CD14-positive monocyte (primary cell): ENCODE measurements at places on chromosomes 3 and 15.

DNA sequence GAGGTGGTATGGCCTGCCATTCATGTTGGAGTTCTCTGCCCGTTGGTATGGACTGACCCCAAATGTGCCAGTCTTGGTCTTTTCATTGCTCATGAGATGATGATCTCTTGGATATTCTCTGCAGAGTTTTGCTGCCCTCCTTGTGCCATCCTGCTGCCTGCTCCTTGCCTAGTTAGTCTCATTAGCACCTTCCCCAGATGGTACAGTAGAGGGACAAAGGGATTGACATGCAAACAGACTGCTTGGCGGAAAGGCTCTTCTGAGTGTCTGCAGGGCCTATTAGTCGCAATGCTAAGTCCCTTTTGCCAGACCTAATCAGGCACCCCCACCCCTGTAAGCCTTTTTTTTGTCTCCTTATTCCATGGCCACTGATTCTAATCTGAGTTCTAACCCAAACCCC lies 90.6 kb downstream of the ARNT2 start:
- no peak for DNase-seq

- DNase-seq, result peak; percentile 23
Measured at GRCh38 chr15:88450125-88450798, 16.9 kb downstream of the MRPL46 start.

DNA sequence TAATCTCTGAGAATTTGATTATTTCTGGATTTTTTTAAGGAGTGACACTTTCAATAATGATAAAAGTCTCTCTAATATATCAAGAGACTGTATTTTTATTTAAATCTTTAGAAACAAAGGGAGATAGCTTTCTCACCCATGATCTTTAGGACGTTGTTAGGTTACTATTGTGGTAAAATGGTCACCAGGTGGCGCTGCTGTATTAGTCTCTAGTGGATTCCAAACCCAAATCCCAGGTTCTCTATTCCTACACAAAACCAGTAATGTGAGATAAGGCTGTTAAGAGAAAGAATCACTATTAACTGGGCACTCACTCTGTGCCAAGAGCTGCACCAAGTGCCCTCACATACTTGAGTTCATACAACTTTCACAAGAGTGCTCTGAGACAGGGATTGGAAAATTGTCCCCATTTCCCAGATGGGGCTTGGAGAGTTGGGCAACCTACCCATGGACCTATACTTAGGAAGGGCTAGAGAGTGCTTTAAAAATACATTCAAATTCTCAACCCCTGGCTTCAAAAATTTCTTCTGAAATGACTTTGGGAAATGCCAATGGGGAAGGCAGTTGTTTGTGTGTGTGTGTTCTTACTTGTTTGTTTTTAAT lies 593.4 kb upstream of the TGFBR2 start:
- DNase-seq, result peak; percentile 60

- no peak for DNase-seq
Measured at GRCh38 chr15:85704066-85704465, 90.7 kb downstream of the KLHL25 start.

- DNase-seq, result no peak
Measured at GRCh38 chr3:23776352-23776891, 29.3 kb upstream of the UBE2E1 start.

- no peak for DNase-seq
Measured at GRCh38 chr3:190182418-190183043, 61.8 kb upstream of the P3H2 start.

- no peak for DNase-seq
Measured at GRCh38 chr3:20136231-20136630, 49.8 kb downstream of the SGO1 start.

DNA sequence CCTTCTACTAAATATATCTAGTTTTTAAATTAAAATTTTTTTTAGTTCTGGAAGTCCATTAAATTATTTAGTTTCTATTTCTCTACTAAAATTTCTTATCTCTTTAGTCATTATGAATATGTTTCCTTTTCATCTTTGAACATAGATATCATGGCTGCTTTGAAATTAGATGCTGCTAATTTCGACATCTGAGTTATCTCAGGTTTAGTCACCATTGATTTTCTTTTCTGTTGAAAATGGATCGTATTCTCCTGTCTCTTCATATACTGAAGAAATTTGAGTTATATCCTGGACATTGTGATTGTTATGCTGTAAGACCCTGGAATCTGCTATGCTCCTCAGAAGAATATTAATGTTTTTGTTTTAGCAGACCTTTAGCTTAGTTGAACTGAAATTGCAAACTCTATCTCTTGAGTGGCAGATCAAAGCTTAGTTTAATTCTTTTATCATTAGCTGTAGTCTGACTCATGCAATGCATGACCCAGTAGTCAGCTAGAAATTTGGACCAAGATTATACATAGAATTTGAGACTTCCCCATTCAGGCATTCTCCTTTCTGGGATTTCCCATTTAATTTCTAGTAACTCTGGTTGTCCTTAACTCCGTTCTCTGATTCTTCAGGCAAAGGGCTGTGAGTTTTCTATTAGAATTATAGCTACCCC lies 439.8 kb upstream of the IL12A start:
- DNase-seq, result no peak

GRCh38 chr3:185724761-185725160 lies 100.1 kb downstream of the IGF2BP2 start:
- no peak for DNase-seq

GRCh38 chr15:71678191-71678590 lies 132.2 kb upstream of the NR2E3 start:
- DNase-seq, result no peak
